ENCODE measurements at places on chromosomes 3 and 15.

GRCh38 chr15:94287794-94288246 lies 56.5 kb downstream of the MCTP2 start:
- no peak for DNase-seq

DNA sequence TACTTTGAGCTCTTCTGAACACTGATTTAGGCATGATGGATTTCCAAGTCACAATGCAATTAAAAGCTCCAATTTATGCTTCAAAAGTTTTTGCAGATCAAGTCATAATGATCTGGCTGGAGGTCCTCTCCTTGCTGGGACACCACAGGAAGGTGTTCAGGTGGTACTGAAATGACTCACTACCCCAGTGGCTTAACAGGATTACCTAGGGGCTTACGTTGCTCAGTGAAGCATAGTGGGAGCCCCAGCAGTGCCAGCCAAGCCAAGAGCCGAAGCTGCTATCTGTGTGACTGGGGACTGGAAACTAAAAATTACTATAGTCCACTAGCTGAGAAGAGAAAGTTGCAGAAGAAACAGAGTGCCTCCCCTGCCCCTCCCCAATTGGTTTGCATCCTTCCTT lies 110.1 kb upstream of the LPP start:
- DNase-seq: no peak

- peak; percentile 56 for DNase-seq
Observed at GRCh38 chr3:72347819-72348319, 500.4 kb downstream of the SHQ1 start.

- peak; percentile 76 for DNase-seq
Observed at GRCh38 chr3:195458316-195458717, 15.5 kb upstream of the ACAP2 start.

DNA sequence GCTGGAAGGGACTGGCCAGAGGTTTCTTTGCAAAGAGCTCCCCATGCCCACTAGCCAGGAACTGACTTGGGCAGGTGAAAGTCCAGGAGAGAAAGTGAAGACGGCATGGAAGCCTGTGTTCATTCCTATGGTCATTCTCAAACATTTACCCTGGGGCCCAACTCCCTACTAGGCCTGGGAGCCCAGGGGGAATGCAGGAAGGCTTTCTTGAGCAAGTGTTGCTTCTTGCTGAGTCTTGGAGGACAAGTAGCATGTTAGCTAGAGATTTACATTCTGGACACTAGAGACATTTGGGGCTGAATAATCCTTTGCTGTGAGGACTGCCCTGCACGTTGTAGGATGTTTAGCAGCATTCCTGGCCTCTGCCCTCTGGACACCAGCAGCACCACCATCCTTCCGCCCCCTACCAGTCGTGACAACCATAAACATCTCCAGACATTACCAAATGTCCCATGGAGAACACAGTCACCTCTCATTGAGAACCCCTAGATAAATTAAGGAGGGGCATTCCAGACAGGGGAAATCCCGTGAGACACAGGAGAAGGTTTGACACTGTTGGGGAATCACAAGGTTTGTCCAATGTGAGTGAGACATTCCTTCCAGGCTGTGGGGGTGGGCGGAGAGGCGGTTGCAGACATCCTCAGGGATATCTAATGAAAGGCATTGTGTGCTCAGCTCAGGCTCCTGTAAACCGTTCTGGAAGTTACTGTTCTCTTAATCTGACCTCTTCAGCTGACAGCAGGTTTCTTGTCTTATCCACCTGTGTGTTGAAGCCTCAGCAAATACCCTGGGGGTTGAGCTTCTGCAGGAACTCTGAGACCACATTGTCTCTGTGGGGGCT lies 236.2 kb downstream of the TLE3 start:
- DNase-seq: peak; percentile 45

GRCh38 chr3:66729687-66730393 lies 229.0 kb upstream of the LRIG1 start:
- no peak for DNase-seq

DNA sequence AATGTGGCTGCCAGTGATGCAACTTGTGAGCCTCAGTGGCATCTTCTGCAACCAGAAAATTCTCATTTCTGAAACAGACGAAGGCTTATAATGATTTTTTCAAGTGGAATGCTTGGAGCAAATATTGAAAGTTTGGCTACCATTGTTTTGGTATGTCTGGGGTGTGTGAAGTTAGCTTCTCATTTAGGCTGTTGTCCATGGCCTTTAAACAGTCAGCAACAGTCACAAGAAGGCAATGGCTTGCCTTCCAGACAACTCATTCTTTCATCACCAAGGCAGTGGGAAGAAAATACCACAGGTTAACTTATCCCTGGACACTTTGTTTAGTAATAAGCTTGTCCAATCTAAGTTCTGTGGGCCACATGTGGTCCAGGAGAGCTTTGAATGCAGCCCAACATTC lies 4.7 kb upstream of the BNC1 start:
- DNase-seq: no peak

DNA sequence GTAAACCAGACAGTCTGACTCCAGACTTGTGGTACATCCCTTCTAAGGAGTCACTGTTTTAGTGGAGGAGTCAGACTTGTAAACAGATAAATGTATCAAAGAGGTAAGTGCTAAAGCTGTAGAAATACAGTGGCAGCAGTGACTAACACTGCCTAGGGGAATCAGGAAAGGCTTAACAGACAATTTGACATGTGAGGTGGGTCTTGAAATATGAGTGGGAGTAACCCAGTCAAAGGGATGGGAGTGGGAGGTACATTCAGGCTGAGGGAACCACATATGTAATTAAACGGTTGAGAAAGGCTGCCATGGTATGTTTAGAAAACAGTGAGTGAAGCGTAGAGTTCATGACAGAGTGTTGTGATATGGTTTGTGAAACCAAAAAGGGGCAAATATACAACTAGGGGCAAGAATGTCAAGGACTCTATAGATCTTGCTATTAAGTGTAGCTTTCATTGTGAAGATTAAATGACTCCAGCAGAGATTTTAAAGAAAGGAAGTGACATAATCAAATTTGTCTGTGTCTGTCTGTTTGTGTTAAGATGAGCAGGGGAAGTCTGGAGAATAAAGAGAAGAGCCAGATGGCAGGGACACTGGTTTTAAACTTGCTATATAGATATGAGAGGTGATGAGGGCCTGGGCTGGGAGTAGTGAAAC lies 11.2 kb upstream of the ALCAM start:
- peak; percentile 40 for DNase-seq
